Spleen (tissue), 13 donors: ENCODE measurements at places on chromosomes 11 and 22. TPM values are rescaled to one million over a fixed set of nuclear protein-coding genes. Genes with fewer than 3 reads are reported as not detected.

RASSF7 gene
- total RNA-seq: 8.3 TPM

DNA sequence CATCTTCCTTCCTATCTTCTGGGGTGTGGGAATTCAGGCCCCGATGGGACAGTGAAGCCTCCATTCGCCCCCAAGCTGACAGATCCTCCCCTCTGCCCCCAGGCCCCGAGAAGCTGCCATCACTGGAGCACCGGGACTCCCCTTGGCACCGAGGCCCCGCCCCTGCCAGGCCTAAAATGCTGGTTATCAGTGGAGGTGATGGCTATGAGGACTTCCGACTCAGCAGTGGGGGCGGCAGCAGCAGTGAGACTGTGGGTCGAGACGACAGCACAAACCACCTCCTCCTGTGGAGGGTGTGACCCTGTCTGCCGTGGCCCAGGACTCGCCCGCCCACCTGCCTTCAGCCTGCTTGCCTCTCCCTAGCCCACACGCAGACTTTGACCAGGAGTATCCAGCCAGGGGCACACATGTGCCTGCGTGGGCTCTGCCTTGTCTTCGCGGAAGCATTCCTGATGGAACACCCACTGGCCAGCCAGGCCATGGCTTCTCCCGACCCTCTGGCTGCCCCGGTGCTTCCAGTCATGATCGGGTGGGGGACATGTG is 8.6 kb upstream of the RELT start:
- no peak for DNase-seq

GRCh38 chr11:67634366-67635230 is 4.9 kb upstream of the NUDT8 start:
- DNase-seq: no peak

OTOG gene
- not detected for total RNA-seq

GRCh38 chr11:99592266-99592665 is 571.5 kb downstream of the CNTN5 start:
- DNase-seq: no peak

UFD1 gene
- total RNA-seq: 36.8 TPM

- DNase-seq: no peak
Measured at GRCh38 chr11:1652442-1652770, 22.8 kb downstream of the KRTAP5-5 start.
